Amygdala (tissue), 56 donors: ENCODE measurements at places on chromosomes 6 and 20.

GRCh38 chr6:142810952-142811514, 133.9 kb downstream of the HIVEP2 start:
- DNase-seq, result no peak

GRCh38 chr20:43492101-43492500, 15.4 kb upstream of the L3MBTL1 start:
- no peak for DNase-seq

GRCh38 chr6:113723182-113723581, 134.0 kb upstream of the MARCKS start:
- no peak for DNase-seq

DNA sequence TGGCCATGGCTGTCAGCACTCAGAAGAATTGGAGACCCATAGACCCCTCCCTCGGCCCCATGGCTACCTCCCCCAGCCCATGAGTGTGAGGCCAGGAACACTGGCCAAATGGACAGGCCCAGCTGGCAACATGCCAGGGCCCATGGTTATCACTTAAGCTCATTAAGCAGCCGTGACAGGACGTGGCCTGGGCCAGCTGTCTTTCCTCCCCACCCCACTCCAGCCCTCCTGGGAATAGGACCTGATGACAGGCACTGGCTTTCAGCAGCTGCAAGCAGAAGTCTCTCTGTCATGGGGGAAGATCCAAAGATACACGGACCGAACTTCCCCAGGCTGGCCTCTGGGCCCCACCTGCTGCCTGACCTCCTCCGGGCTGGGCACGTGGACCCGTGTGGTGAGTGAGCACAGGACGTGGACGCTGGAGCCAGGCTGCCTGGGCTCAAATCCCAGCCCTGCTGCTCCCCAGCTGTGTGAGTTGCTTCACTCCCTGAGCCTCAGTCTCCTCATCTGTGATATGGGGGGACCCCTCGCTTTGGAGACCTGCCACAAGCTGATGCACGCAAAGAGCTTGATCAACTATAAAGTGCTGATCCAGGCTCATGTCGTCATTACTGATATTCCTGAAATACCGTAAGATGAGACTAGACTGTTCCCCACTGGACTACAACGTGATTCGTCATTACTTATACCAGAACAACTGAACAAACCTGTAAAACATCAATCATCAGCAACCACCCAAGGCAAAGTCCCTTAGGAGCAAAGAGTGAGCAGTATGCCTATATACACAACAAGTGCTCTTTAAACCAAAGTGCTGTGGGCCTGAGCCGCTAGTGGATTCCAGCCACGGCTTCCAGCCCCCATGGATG, 22.0 kb upstream of the VSTM2L start:
- DNase-seq, result no peak

GRCh38 chr6:41191569-41191968, 9.4 kb downstream of the TREML2 start:
- DNase-seq, result no peak

DNA sequence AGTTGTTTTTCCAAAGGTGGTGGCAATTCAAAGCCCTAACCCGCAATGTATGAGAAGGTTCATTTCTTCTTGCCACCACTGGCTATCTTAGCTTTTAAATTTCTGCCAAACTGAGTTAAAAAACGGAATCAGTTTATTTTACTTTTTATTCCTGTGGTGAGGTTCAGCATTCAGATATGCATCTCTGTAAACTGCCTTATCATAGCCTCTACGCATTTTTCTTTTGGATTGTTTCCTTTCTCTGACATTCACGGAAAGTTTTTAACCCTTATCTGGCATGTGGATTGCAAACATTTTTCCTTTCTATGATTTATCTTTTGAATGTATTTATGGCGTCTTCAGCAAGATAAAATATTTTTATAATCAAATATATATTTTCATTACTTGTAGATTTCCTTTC, 37.7 kb downstream of the AK9 start:
- DNase-seq, result no peak

- no peak for DNase-seq
Observed at GRCh38 chr6:52059821-52060220, 27.6 kb downstream of the PKHD1 start.

GRCh38 chr20:39941245-39941644, 747.8 kb downstream of the MAFB start:
- DNase-seq, result no peak

GRCh38 chr6:151850479-151851003, 43.1 kb downstream of the ESR1 start:
- no peak for DNase-seq
